Liver (tissue), 10 donors: ENCODE measurements at places on chromosomes 13 and 19. TPM values are rescaled to one million over a fixed set of nuclear protein-coding genes. Genes with fewer than 3 reads are reported as not detected.

FRY gene
- 31.2 TPM for total RNA-seq

ATP12A gene
- total RNA-seq: under 0.01 TPM

RGCC gene
- total RNA-seq: 96.7 TPM

FEM1A gene
- total RNA-seq: 10.0 TPM

ACER1 gene
- not detected for total RNA-seq

FOSB gene
- 1.3 TPM for total RNA-seq

EXOC3L2 gene
- 4.0 TPM for total RNA-seq

FARP1 gene
- total RNA-seq: 29.4 TPM

TMC4 gene
- 1.8 TPM for total RNA-seq

ZNF546 gene
- 4.9 TPM for total RNA-seq

ZNF414 gene
- total RNA-seq: 10.3 TPM

PLIN4 gene
- total RNA-seq: 49.1 TPM

LYL1 gene
- 2.0 TPM for total RNA-seq

ADM5 gene
- total RNA-seq: 0.28 TPM

LSM7 gene
- total RNA-seq: 23.6 TPM

MCEMP1 gene
- 0.92 TPM for total RNA-seq

GJA3 gene
- 0.05 TPM for total RNA-seq

POU2F2 gene
- 1.2 TPM for total RNA-seq

SPTBN4 gene
- total RNA-seq: 0.84 TPM

CDC16 gene
- total RNA-seq: 38.7 TPM

MVB12A gene
- 9.8 TPM for total RNA-seq

NBEA gene
- total RNA-seq: 2.3 TPM

CEACAM7 gene
- total RNA-seq: not detected

STOML3 gene
- not detected for total RNA-seq

DMPK gene
- total RNA-seq: 12.5 TPM

CGB2 gene
- total RNA-seq: not detected

ZNF225 gene
- total RNA-seq: 4.5 TPM

NLRP4 gene
- not detected for total RNA-seq

KCNN4 gene
- total RNA-seq: 0.25 TPM

DKKL1 gene
- not detected for total RNA-seq

PRR20B gene
- not detected for total RNA-seq

SOX1 gene
- total RNA-seq: not detected

ZNF98 gene
- total RNA-seq: 0.75 TPM

TDRD12 gene
- total RNA-seq: under 0.01 TPM

THSD8 gene
- 0.33 TPM for total RNA-seq

TNFSF13B gene
- total RNA-seq: 11.6 TPM

RNF17 gene
- 0.08 TPM for total RNA-seq

PALM gene
- total RNA-seq: 4.8 TPM

CACNA1A gene
- 0.17 TPM for total RNA-seq

ACP5 gene
- total RNA-seq: 30.5 TPM

ZNF724 gene
- 0.84 TPM for total RNA-seq

PSG11 gene
- not detected for total RNA-seq

CAMSAP3 gene
- 4.4 TPM for total RNA-seq

PODNL1 gene
- not detected for total RNA-seq

RETN gene
- 11.5 TPM for total RNA-seq

CCDC169 gene
- not detected for total RNA-seq

ZNF667 gene
- 1.3 TPM for total RNA-seq

INAFM1 gene
- total RNA-seq: 1.5 TPM

ETFB gene
- total RNA-seq: 324 TPM

FXYD1 gene
- 20.3 TPM for total RNA-seq

TUBB4A gene
- total RNA-seq: 0.25 TPM

ZNF534 gene
- total RNA-seq: not detected

CTXN1 gene
- 0.08 TPM for total RNA-seq

KLK3 gene
- not detected for total RNA-seq

PALM3 gene
- 6.6 TPM for total RNA-seq

RAX2 gene
- not detected for total RNA-seq

RNF113B gene
- total RNA-seq: not detected
